ENCODE measurements at places on chromosomes 7 and 10. TPM values are rescaled to one million over a fixed set of nuclear protein-coding genes. Genes with fewer than 3 reads are reported as not detected.

The HOXA3 gene
- 6.1 TPM for total RNA-seq

The PRSS2 gene
- total RNA-seq, result 3.0 TPM

The FANK1 gene
- total RNA-seq, result 4.8 TPM

The ZNF33A gene
- total RNA-seq, result 12.0 TPM

The GPR37 gene
- total RNA-seq, result 2.2 TPM

The LYZL1 gene
- not detected for total RNA-seq

The GATA3 gene
- 2.5 TPM for total RNA-seq

The DNAH11 gene
- 3.4 TPM for total RNA-seq

The DYDC1 gene
- total RNA-seq, result not detected

All from glomerular endothelial cell (primary cell).